Mesendoderm (in vitro differentiated cells): ENCODE measurements at places on chromosomes 1 and 21.
A peak's percentile ranks its signal among the peaks of the same experiment; 100 is the strongest.

GRCh38 chr1:150487763-150488115 is 520 bp downstream of the TARS2 start:
- DNase-seq: no peak
- H3K36me3 ChIP-seq: peaks cover 1% of the 10 kb centered on the region
- no peaks in the 10 kb centered on the region for H3K4me1 ChIP-seq
- peaks cover 1% of the 10 kb centered on the region for H3K27me3 ChIP-seq
- H3K27ac ChIP-seq: no peak overlapping the region

- H3K4me3 ChIP-seq: no peak overlapping the region
- DNase-seq: peak; percentile 55
- H3K4me1 ChIP-seq: no peaks in the 10 kb centered on the region
Measured at GRCh38 chr1:156910309-156910782, 10.1 kb upstream of the LRRC71 start.

DNA sequence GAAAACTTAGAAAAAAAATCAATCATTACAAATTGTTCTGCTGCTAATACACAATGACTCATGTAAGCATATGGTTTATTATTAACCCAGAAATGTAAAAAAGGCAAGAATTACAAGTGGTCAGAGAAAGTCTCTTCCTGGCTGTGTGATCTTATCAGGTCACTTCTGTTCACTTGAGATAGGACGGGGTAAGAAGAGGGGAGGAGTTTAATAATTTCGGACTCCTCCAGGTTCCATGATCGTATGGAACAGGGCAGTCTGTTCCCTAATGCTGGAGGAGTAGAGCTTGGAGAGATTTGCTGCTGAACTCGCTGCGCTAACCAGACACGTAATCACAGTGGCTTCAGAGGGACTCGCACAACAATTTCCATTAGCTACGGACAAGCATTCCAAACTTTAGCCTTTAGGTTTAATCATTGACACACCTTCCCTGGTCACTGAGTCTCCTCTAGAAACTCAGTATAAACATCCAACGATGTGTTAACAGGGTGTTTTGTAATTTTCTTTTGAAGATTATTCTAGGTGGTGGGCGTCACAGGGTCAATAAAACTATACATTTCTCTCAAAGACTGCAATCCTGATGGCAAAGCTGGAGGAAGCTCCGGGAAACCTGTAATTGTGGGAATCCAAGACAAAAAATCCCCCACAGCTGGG is 1.3 kb downstream of the CRYZ start:
- H3K4me1 ChIP-seq: peaks cover 1% of the 10 kb centered on the region
- no peaks in the 10 kb centered on the region for H3K36me3 ChIP-seq
- DNase-seq: no peak
- H3K4me3 ChIP-seq: no peak overlapping the region
- no peaks in the 10 kb centered on the region for H3K27me3 ChIP-seq
- H3K27ac ChIP-seq: no peak overlapping the region

- H3K36me3 ChIP-seq: no peaks in the 10 kb centered on the region
- no peaks in the 10 kb centered on the region for H3K27me3 ChIP-seq
- H3K4me3 ChIP-seq: no peak overlapping the region
- H3K4me1 ChIP-seq: no peaks in the 10 kb centered on the region
- peak; percentile 39 for DNase-seq
- H3K27ac ChIP-seq: no peak overlapping the region
Measured at GRCh38 chr21:41065539-41065938, 102.4 kb upstream of the BACE2 start.

DNA sequence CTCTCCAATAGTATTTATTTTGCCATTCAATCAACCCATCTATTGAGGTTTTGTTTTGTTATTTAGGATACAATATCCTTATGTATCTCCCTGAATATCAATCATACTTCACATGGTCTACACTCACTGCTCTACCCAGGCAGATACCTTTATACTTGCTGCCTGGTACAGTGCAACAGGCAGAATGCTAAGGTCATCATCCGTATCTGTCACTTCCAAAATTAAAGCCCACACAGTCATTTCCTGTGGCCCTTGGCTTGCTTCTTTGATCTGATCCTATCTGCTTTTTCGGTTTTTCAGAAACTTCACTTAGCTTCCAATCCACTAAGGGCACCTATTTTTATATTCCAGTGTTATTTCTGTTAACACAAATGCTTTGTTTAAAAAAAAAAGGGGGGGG is 22.3 kb upstream of the ZZZ3 start:
- no peaks in the 10 kb centered on the region for H3K27me3 ChIP-seq
- no peaks in the 10 kb centered on the region for H3K4me1 ChIP-seq
- H3K27ac ChIP-seq: no peak overlapping the region
- H3K36me3 ChIP-seq: no peaks in the 10 kb centered on the region

DNA sequence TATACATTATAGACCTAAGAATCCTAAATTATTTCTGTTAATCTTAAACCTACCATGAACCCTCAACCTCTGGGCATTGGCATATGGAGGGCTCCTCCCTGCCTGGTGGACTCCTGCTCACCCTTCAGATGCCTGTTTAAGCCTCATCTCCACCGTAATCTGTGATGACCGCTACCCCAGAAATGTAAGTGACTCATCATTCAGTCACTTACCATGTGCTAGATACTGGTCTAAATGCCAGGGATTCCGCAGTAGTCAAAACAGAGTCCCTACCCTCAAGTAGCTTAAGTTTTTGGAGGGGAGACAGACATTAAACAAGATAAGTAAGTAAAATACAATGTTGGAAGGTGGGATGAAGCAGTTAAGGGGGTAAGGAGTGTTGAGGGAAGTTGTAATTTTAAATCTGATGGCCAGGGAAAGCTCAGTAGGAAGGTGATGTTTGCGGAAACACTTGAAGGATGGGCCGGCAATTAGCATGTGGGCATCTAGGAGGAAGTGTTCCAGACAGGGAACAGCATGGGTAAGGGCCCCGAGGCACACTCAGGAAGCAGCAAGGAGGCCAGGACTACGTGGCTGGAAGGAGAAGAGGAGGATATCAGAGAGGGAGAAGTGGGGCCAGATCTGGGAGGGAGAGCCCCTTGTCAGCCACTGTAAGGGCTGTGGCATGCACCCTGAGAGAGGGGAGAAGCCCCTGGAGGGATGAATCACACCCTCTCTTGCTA is 141.7 kb upstream of the HOOK1 start:
- peak overlapping the region; percentile 14 for H3K27ac ChIP-seq
- peaks cover 18% of the 10 kb centered on the region for H3K4me1 ChIP-seq
- H3K36me3 ChIP-seq: no peaks in the 10 kb centered on the region
- DNase-seq: peak; percentile 95
- no peaks in the 10 kb centered on the region for H3K27me3 ChIP-seq

GRCh38 chr1:50893466-50893865 is 66.6 kb downstream of the FAF1 start:
- no peak for DNase-seq
- no peaks in the 10 kb centered on the region for H3K36me3 ChIP-seq
- no peaks in the 10 kb centered on the region for H3K4me1 ChIP-seq
- no peak overlapping the region for H3K4me3 ChIP-seq
- no peaks in the 10 kb centered on the region for H3K27me3 ChIP-seq
- no peak overlapping the region for H3K27ac ChIP-seq

DNA sequence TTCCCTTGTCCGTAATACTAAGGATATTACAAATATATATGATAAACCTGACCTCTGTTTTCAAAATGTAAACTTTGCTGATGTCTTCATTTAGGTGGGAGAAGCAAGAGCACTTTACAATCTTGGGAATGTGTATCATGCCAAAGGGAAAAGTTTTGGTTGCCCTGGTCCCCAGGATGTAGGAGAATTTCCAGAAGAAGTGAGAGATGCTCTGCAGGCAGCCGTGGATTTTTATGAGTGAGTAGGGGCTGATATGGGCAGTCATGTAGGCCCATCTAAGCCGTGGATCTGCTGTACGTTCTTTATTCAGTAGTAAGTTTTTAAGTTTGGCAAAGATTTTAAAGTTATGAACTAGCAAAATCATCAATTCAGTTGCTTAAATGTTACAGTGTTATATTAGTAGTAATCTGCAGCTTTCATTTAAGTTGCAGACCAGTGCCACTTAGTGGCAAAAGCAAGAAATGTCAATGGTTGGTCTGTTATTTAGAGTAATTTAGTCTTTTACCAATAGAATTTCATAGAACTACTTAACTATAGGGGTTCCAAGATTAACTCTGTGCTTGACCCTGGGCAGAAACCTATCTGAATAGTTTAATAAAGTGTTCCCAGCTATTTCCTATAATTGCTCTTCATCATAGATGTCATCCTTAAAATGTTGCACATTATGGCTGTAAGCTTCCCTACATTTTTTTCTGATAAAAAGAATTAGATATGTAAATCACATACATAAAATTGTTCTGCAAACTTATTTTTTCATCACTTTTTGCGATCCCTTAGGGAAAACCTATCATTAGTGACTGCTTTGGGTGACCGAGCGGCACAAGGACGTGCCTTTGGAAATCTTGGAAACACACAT is 21.3 kb downstream of the GPSM2 start:
- no peaks in the 10 kb centered on the region for H3K4me1 ChIP-seq
- H3K27ac ChIP-seq: no peak overlapping the region
- H3K27me3 ChIP-seq: no peaks in the 10 kb centered on the region
- H3K36me3 ChIP-seq: no peaks in the 10 kb centered on the region
- H3K4me3 ChIP-seq: no peak overlapping the region
- peak; percentile 53 for DNase-seq

DNA sequence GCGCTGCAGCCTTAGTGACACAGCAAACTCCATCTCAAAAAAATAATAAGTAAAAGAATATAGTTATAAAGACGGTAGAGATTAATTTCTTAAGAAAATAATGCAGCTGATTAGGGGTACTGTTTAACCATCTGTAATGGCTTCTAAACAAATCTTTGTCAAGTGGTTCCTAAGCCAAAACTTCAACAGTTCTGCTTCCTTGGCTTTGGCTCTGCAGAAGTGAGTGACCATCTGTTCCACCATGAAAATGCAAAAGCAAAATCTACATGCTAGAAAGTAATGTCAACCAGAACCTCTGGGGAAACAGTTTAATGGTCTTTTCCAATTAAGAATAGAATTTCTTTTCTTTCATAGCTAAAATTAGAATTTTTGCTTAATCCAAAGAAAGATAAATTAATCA is 8.3 kb upstream of the SH2D5 start:
- no peaks in the 10 kb centered on the region for H3K4me1 ChIP-seq
- peaks cover 4% of the 10 kb centered on the region for H3K36me3 ChIP-seq
- no peak overlapping the region for H3K27ac ChIP-seq
- no peaks in the 10 kb centered on the region for H3K27me3 ChIP-seq
- DNase-seq: no peak

DNA sequence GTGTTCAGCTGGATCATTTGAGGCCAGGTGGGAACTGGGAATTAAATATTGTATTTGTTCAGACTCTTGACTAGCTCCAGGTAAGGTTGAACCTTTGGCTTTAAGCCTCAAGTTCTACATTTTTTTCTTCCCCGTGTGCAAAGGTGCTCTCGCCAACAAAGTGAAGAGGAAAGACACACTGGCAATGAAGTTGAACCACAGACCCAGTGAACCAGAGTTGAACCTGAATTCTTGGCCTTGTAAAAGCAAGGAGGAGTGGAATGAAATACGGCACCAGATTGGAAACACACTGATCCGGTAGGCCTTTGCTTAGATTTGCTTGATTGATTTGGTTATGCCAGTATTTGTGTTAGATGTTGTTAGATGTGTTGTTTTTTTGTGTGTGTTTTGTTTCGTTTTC is 25.5 kb upstream of the RCC1 start:
- H3K36me3 ChIP-seq: peaks cover 5% of the 10 kb centered on the region
- no peaks in the 10 kb centered on the region for H3K27me3 ChIP-seq
- H3K4me1 ChIP-seq: no peaks in the 10 kb centered on the region
- H3K27ac ChIP-seq: no peak overlapping the region

DNA sequence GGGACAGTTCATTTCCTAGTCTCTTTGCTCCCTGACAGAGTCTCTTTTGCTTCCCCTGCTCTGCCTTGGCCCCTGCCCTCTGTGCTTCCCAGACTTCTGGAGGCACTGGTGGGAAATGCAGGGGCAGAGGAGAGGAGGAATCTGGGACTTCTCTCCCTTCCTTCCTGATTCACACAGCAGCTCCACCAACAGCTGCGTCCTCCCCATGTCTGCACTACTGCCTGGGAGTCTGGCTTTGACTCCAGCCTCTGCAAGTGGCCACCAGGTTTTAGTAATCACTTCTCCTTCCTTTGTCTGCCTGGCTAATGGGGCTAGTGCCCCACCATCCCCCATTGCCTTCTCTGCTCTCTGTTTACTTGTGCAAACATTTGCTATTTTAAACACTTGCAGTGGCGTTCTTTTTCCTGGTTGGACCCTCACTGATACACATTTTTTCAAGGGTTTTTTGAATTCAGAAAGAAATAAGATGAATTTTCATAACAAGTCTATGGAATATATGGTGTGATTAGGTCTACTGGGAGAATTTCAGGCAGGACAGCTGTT is 21.9 kb downstream of the FASLG start:
- H3K27ac ChIP-seq: no peak overlapping the region
- no peaks in the 10 kb centered on the region for H3K27me3 ChIP-seq
- no peaks in the 10 kb centered on the region for H3K36me3 ChIP-seq
- H3K4me3 ChIP-seq: no peak overlapping the region
- DNase-seq: peak; percentile 48
- peaks cover 2% of the 10 kb centered on the region for H3K4me1 ChIP-seq
